ENCODE measurements at places on chromosomes 2 and 18.

GRCh38 chr2:182224669-182225068 lies 202.2 kb downstream of the PDE1A start:
- DNase-seq = no peak

DNA sequence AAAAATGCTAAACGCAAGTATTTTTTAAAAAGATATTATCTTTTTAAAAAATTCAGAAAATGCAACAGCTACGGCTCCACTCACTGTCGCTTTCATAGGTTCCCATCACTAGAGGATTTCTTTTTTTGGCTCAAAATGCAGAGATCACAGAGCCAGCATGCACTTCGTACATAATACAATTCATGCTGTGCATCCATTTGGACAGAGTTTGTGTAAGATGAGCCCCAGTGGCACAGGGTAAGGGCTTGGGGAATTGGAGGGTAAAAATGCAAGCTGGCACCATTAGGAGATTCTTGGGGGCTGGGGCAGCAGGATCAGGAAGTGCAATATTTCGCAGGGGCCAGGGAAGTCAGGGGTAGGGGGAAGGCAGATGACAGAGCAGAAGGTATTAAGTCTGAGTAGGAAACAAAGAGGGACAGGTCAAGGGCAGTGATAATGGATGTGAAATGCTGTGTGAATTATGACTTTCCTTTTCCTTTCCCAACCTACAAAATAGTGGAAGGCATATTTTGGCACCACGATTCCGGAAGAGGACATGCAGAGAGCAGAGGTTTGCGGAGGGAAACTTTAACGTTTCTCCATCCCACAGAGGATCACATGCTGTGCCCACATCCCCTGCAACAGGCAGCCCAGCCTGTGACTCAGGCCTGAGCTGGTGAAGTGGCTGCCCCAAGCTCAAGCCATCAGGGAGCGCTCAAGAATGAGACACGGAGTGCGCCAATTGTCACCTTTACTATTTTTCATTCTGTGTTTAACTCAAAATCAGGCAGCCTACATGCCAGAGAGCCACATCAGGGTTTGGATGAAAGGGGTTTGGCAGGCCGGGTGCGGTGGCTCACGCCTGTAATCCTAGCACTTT lies 4.7 kb downstream of the CAPG start:
- peak; percentile 58 for DNase-seq

- DNase-seq = no peak
Measured at GRCh38 chr2:37709111-37709510, 37.7 kb upstream of the CDC42EP3 start.

- no peak for DNase-seq
Measured at GRCh38 chr2:176206136-176206535, 17.7 kb downstream of the HOXD1 start.

GRCh38 chr2:209387389-209387788 lies 36.5 kb upstream of the MAP2 start:
- no peak for DNase-seq

GRCh38 chr2:99444222-99444621 lies 45.6 kb downstream of the REV1 start:
- no peak for DNase-seq

GRCh38 chr18:28846958-28847357 lies 670.0 kb upstream of the CDH2 start:
- DNase-seq = no peak

DNA sequence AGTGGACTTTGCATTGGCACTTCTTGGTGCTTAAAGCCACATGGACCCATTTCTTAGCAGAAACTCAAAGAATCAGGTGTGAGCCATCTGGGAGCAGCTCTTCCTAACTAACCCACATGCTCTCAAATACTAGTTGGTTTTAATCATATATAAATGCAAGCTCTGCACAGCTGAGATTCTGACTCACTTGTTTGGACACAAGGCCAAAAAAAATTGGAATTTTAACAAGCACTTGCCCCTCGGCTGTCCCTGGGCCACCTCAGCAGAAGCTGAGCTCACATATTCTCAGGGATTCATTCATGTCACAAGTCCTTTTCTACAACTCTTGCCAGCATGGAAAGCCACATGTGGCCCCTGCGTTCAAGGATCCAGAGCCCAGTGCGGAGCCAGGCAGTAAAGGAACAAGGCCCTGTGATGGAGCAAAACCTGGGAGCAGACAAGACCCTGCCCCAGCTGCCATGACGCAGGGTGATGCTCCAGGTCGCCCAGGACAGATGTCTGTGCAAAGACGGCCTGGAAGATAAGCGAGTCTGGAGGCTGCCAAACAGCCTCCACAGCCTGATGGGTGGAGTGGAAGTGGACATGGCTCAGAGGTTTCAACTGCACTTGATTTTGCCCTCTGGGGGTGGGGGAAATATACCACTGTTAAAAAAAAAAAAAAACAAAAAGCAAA lies 266.5 kb downstream of the EIPR1 start:
- no peak for DNase-seq

GRCh38 chr2:8437228-8437948 lies 244.5 kb upstream of the ID2 start:
- DNase-seq = no peak

DNA sequence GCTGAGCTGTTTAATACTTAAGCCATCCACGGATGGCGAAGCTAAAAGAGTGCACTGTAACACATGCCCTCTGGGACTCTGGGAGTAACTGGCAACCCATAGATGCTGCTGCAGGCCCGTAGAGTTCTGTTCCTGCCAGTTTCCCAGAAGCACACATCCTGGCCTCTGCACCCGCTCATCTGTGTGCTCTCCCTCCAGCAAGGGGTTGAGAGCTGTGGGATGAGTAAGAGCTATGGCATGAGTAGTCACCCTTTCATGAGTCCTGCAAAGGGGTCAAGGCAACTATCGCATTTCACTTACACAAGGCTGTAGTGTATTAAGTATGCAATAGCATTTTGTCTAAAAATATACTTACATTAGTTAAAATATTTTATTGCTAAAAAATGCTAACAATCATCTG lies 1341.8 kb upstream of the NXPH2 start:
- no peak for DNase-seq

GRCh38 chr18:61706276-61706915 lies 186.4 kb downstream of the RNF152 start:
- no peak for DNase-seq

DNA sequence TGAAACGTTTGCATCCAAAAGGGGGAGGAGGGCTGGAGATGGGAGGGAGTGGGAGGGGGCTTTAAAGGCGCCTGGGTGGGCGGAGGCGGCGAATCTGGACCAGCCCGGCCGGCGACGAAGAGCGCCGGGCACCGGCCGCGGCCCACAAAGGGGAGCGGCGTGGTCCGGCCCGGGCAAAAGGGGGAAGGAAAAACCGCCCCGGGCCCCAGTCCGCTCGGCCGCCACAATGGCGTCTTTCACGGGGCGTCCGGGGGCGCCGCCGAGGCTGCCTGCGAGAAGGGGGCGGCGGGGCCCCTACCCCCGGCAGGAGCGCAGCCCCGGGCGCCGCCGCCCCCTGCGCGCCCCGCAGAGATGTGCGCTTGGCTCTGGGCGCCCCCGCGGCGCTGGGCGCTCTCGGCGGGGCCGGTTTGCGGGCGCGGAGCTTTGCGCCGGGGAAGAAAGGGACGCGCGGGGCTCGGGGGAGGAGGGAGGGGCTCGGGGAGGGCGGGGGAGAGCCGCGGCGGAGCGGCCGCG lies 108.1 kb upstream of the KCTD1 start:
- DNase-seq = no peak

GRCh38 chr2:29749041-29749440 lies 172.3 kb downstream of the ALK start:
- no peak for DNase-seq

DNA sequence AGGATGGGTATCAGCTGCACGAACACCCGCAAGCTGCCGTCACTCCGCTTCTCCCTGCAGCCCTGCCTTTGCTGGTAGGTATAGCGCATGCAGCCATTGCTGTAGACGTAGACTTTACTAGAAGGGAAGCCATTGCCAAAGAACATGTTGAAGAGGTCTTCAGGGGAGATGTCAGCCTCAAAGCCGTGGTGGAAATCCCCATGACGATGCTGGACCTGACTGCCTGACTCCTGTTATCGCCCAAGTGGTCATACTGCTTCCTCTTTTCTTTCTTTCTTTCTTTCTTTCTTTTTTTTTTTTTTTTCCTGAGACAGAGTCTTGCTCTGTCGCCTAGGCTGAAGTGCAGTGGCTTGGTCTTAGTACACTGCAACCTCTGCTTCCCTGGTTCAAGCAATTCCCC lies 68.7 kb upstream of the SPRED2 start:
- DNase-seq = no peak

GRCh38 chr2:23664066-23664788 lies 262.7 kb downstream of the ATAD2B start:
- no peak for DNase-seq

All from T-helper 9 cell (primary cell).